ENCODE measurements at places on chromosomes 3 and 15.

GRCh38 chr3:73759297-73759711 is 134.6 kb upstream of the PDZRN3 start:
- no peak for DNase-seq

DNA sequence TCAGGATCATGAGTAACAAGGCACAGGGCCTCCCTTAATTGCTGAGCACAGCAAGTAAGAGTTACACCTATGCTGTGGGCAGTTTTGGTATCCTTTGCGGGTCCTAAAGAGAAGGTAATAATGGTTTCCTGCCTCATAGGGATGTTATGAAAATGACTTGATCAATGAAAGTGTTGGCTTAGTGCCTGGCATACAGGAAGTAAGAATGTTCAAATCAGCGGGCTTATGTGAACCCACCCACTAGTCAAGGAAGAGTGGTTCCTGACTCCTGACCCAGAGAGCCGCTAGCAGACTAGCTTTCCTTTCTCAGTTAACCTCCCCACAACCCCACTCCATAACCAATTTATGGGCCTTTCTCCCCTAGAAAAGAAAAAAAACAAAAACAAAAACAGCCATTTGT is 5.2 kb upstream of the ADAMTS9 start:
- DNase-seq, result no peak

DNA sequence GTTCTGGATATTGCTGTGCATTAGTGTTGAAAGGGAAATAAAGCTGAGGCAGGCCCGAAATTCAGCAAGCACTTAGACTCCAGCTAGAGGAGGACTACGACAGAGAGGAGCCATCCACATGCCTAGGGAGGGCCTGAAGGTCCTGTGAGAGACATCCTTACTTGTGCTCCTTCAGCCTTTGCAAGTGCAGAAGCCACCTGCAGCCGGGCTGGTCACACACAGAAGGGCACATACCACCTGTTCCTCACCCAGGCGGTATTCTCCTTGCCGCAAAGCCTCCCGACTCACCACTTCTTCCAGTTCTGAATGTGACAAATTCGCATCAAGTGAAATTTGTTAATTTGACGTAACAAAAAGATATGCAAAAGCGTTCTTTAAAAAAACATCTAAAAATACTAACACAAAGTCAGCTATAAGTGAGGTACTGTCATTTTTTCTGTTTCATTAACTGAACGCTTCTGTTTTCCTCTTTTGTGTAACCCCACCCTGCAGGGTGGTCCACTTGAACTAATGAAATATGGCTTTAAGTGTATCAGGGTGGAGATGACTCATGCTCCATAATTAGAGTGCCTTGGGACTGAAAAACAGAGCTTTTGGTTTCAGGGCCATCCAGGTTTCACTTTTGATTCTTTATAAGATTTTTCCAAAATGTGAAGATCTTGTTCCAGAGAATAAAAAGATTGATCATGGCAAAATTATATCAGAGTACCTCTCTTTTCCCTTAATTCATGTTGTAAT is 467.9 kb upstream of the ATP11B start:
- no peak for DNase-seq

DNA sequence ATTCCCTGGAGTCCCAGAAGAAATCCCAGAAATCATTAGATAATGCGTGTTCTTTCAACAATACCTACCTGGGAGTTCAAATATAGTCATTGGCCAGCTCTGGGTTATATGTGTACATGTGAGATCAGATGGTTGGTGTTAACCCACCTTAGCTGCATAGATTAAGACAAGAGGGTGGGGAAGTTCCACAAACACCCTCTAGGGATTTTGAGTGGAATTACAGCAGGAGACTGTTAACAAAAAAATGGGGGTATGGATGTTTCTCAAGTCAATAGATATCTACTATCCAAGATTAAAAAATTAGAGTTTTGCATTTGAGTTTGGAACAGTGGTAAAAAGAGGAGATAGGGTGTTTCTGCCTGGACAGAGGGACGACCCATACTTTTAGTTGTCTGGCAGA is 282.5 kb upstream of the CNTN3 start:
- DNase-seq, result no peak

DNA sequence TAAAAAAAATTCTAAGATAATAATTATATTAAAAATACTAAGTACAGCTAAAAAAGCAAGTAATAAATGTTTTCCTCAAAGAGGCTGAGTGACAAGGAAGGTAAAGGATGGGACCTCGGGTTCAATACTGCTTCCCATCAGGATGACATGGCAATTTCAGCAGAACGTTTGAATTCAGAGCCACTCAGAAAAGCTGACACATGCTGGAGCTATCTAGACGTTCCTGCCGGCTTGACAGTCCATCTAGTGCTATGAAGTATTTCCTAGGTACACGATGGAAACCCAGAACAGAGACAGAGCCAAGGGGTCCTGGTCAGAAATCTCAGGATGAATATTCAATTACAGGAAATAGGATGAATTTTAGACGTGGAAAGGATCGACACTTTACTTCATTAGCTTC is 361.8 kb downstream of the FGF12 start:
- DNase-seq, result no peak

DNA sequence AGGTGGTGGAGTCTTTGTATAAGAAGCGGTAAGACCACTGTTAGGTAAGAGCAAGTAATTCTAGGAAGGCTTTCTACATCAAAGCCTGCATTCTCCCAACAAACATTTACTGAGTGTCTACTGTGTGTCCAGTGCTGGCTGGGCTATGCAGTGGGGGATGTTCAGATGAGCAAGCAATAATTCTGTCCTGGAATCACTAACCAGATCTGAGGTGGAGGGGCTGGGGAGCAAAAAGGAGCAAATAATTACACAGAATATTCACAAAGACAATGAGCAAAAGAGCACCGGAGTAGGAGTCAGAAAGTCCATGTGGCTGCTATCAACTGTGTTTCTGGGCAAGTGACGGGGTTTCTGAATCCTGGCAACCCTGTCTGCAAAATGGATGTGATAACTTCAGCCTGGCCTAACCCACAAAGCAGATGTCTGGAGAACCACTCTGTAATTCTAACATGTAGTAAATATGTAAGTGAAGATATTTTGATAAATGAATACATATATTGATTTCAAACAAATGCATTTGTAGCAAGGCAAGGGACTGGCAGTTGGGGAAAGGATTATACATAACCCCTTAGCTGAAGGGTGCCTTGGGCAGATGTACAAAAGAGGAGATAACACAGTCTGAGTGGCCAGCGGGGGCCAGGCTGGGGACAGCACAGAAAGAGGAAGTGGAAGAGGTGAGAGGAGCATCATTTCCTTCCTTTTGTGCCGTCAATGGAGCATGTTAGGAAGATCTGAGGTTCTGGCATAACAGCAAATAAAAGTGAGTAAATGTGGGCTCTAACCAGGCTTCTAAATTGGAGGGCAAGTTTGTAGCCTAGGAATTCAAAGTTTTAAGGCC is 28.8 kb downstream of the CYP8B1 start:
- DNase-seq, result no peak

- no peak for DNase-seq
Measured at GRCh38 chr3:107387555-107387954, 10.3 kb downstream of the CCDC54 start.

DNA sequence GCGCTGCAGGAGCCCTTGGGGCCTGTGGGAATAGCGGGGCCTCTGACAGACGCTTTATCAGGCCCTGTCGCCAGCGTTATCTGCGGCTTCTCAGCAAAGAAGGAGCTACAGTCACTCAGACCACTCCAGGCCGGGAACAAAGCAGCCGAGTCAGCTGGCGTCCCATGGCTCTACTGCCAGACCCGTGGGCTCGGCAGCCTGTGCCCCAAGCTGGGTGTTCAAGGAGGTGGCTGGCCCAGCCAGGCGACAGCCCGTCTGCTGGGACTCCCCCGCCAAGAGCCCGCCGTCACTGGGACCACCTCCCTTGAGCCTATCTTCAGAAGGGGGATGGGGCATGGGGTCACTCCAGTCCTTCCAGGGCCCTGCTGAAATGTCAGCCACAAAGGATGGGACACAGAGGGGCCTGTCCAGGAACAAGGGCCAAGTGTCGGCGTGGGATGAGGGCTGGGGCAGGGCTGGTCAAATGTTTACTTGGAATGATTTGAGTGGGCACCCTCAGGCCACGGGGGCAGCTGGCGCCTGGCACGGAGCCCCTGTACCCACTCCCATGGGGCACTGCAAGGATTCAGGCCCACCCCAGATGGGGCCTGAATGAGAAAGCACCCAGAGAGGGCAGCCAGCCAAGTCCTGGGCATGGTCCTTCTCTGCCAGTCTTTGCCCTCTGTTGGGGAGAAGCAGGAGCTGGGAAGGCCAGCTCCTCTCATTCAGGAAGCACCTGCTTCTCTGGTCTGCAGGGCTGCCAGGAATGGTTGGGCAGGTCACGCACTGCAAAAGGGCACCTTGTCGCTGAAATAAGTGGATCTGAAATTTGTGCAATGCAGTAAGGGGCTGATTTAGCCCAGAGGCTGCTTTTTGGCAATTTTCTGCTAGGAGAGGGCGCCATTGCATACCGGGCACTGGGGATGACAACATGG is 148.3 kb downstream of the SMAD6 start:
- DNase-seq, result no peak

DNA sequence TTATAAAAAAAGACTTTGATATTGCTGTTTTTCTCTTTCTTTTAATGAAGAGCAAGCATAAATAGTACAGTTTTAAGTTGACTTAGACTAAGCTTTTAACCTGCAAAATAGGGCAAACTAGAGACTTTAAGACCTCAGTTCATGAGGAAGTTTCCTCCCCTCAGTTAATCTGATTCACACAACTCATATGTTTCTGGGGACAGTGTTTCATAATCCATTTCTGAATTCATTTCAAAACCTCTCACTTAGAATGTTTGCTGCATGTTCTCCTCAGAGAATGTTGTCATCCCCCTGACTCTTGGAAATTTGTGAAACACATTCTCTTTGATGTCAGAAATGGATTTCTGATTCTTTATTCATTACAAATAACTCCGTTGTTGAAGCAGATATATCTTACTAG is 79.3 kb upstream of the SKOR1 start:
- DNase-seq, result no peak

DNA sequence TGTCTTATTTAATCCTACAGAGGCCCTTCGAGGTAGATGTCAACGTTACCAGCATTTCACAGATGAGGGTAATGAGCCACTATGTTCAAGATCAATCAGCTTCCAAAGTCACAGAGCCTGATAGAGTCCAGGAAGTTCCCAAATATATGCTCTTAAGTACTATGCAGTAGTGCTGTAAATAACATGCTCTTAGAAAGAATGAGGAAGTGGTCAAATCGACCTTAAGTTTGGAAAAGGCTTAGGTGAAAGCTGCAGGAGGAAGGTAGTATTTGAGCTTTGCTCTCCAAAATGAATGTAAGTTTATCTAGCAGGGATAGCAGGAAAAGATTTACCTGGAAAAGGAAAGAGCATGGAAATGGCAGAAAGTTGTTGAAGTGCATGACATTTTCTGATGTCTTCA is 234.0 kb downstream of the RBMS3 start:
- no peak for DNase-seq

- no peak for DNase-seq
Measured at GRCh38 chr3:124246376-124246775, 254.5 kb upstream of the ROPN1 start.

GRCh38 chr3:181330821-181331563 is 341.5 kb upstream of the DNAJC19 start:
- no peak for DNase-seq

DNA sequence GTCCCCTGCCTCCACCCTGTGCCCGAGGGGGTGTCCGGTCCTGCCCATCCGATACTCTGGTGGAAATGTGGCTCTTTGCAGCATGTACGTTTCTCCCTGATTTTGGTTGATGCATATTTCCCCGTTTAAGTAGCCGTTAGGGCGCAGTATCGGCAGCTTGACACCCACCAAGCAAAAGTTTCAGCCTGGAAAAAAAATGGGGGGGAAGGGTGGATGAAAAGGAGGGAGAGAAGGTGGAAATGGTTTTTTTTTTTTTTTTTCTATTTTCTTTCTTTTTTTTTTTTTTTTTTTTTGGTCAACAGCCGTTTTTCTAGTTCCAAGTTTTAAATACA is 1.3 kb downstream of the RAP2B start:
- peak; percentile 2 for DNase-seq

DNA sequence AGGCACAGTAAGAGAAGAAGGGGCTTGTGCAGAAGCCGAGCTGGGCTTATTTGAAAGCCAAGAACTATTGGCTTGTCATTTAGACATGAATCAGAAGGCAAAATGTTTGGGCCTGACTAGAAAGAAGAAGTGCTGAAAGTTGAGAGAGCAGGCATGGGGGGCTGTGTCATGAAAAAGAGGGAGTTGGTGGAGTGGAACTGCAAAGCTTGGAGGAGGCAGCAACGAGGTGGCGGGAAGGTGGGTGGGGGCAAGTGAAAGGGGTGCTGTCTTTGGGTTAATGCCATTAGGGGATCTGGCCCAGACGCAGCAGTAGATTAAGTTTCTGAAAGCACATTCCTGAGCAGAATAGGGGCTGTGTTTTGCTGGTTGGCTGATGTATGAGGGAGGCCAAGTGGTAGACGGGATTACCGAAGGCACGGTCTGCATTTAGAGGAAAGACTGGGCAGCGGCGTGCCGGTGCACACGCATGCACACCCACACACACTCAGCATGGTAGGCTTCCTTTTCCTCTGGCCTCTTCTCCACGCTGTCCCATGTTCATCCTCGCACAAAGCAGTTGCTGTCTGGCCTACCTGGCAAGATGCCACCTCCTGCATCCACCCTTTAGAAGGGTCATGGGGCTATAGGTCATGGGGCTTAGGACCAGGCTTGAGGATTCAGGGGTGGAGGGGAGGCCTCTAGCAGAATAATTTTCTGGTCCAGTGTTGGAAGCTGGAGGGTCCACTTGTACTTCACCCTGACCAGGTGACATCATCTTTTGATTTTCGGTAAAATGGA is 43.0 kb downstream of the BOC start:
- DNase-seq, result no peak

GRCh38 chr15:101499863-101500713 is 10.6 kb upstream of the PCSK6 start:
- no peak for DNase-seq

DNA sequence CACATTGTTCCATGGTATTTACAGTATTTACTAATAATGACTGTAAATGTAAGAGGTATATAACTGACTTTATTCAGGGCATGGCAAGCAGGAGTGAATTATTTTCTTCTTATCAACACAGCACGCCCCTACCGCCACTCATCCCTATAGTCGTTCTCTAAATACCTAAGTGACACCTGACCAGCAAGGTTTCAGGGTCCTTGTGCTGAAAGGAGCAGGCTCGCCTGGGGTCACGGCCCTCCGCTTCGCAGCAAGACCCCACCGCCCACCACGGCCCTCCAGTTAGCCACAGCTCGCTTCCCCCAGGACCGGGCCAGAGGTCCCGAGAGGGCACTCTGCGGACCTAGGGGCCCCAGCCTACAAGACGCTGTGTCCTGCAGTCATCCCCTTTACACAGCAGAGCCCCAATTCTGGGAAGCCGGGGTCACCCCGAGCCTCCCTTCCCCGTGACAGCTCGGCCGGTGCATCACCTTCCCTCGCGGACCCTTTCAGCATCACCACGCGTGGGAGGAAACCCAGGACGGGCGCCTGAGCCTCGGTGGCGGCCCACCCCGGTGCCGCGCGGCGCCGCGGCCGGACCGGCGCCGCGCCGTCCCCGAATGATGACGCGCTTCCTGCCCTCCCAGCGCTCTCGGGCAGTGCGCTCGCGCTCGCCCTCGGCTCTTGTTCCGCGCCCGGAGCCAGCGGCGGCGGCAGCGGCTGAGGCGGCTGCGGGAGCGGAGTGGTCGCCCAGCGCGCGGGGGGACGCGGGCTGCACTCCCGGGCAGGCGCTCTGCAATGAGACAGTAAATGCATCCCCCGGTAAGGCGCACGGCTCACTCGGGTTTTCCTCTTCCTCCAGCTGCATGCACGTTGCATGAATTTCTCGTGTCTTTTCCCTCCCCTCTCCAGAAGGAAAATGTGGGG is 225.1 kb upstream of the C2CD4B start:
- DNase-seq, result peak; percentile 64

- DNase-seq, result no peak
Measured at GRCh38 chr3:196975349-196975748, 6.7 kb upstream of the PIGZ start.

- no peak for DNase-seq
Measured at GRCh38 chr3:182925944-182926337, 54.4 kb downstream of the DCUN1D1 start.
